SJSA1 (cell line): ENCODE measurements at places on chromosomes 2 and 18. TPM values are rescaled to one million over a fixed set of nuclear protein-coding genes. Genes with fewer than 3 reads are reported as not detected.

- peaks cover 25% of the 10 kb centered on the region for H3K4me1 ChIP-seq
- DNase-seq: peak; percentile 27
- no peaks in the 10 kb centered on the region for H3K36me3 ChIP-seq
Measured at GRCh38 chr2:238948765-238949641, 101.1 kb downstream of the TWIST2 start.

DNA sequence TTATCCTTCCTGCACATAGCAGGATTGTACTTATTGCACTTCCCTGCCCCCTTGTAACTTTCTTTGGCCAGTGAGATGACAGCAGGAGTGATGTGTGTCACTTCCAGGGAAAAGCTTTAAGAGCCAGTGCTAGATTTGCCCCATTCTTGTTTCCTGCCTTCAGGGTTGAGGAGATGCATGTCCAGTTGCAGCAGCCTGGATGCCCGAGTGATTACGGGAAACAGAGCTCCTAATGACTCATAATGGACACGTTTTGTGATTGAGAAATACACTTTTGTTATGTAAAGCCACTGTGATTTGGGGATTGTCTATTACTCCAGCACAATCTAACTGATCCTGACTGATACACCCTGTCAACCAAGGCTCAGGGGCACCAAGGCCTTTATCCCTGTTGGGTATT lies 5.0 kb upstream of the TET3 start:
- no peaks in the 10 kb centered on the region for H3K27me3 ChIP-seq
- H3K36me3 ChIP-seq: no peaks in the 10 kb centered on the region
- peaks cover 25% of the 10 kb centered on the region for H3K4me1 ChIP-seq
- no peak overlapping the region for H3K4me3 ChIP-seq

GRCh38 chr2:215188078-215188477 lies 49.7 kb upstream of the ABCA12 start:
- peak; percentile 33 for DNase-seq
- H3K27me3 ChIP-seq: no peaks in the 10 kb centered on the region
- H3K27ac ChIP-seq: no peak overlapping the region

DNA sequence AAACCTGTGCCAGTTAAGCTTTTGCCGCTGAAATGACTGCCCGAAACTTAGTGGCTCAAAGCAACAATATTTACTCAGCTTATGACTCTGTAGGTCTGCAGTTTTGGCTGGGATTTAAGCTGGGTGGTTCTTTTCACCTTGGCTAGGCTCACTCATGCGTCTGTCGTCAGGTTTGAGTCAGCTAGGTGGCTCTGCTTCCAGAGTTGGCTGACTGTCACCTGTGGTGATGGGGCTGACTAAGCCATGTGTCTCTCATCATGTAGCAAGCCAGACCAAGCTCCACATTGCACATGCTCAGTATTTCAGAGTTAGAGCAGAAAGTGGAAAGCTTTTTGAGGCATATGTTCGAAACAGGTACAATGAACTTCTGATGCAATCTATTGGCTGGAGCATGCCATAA lies 354.8 kb downstream of the MEIS1 start:
- no peak overlapping the region for H3K27ac ChIP-seq
- no peak for DNase-seq
- no peaks in the 10 kb centered on the region for H3K27me3 ChIP-seq
- no peak overlapping the region for H3K4me3 ChIP-seq
- peaks cover 13% of the 10 kb centered on the region for H3K4me1 ChIP-seq

DNA sequence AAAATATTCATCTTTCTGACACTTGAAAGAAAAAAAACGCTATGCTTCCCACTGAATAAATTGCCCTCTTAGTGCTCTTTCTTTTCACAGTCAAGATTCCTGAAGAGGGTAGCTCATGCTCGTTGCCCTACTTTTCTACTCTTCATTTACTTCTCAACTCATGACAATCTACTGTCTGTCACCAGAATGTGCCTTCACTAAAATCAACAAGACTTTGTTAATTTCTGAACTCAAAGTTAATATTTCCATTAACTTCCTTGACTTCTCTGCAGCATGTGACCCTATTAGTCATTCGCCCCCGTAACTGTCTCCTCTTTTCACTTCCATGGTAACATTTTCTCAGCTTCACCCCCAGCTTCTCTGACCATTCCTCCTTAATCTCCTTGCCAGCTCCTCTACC lies 98.9 kb upstream of the MAPRE2 start:
- no peak overlapping the region for H3K27ac ChIP-seq
- peaks cover 1% of the 10 kb centered on the region for H3K4me1 ChIP-seq
- H3K36me3 ChIP-seq: no peaks in the 10 kb centered on the region

- H3K27ac ChIP-seq: no peak overlapping the region
- DNase-seq: no peak
- H3K36me3 ChIP-seq: peaks cover 4% of the 10 kb centered on the region; the same call in 1 of the 2 replicates
- no peaks in the 10 kb centered on the region for H3K27me3 ChIP-seq
- no peak overlapping the region for H3K4me3 ChIP-seq
Measured at GRCh38 chr2:32067549-32067948, 4.2 kb downstream of the SPAST start.

GRCh38 chr2:226875438-226876225 lies 39.8 kb downstream of the RHBDD1 start:
- H3K36me3 ChIP-seq: no peaks in the 10 kb centered on the region
- no peak overlapping the region for H3K4me3 ChIP-seq
- DNase-seq: no peak
- H3K4me1 ChIP-seq: 0 out of 2 replicates have a peak, but pooled peaks cover 4% of the 10 kb centered on the region
- H3K27me3 ChIP-seq: no peaks in the 10 kb centered on the region

DNA sequence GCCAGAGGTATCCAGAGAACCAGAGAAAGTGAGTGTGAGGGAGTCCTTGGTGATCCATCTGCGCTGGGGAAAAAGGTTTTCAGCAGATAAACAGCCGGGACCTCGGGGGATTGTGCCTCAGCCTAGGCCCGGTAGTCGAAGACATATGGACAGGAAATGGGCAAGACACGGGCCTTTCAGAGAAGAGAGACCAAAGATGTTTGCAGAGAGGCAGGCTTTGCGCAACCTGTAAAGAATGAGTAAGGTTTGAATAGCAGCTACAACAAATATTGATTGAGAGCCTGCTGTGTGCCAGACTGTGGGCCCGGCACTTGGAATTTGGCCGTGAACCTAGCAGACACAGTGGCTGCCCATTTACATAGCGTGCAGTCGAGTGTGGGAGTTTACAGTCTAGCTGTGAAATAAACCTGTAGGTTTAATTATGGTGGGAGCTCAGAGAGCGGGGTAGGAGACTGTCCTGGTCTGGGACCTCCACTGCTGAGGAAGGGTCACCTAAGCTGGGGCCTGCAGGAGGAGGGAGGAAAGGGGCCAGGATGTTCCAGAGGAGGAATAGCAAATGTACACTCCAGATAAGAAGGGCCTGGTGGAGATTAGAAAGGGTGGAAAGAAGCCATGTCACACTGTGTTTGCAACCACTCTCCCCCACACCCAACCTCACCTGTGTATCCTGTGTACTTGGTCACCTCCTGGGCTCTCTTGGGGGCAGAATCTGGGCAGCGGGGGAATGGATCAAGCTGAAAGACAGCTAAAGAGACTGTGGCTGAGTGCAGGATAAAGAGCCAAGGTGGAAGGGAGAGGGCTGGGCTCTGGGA lies 3.0 kb downstream of the SH2D6 start:
- no peak for DNase-seq
- H3K4me1 ChIP-seq: peaks cover 21% of the 10 kb centered on the region
- no peaks in the 10 kb centered on the region for H3K36me3 ChIP-seq
- no peak overlapping the region for H3K4me3 ChIP-seq
- no peaks in the 10 kb centered on the region for H3K27me3 ChIP-seq

DNA sequence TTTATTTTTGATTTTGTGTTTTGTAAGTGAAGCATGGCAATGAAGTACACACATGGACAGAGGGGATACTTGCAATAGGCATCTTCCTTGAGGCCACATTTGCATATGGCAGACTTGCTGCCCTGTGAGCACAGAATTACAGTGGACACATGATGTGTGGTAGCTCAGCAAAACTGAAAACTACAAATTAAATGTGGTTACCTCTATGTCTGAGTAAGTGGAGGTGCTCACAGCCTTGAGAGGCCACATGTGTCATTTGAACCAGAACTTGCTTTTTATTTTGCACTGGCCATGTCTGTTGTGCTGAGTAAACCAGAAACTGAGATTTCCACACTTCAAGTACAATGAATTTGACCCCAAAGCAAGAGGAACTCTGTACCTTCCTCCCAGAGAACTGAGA lies 998.5 kb upstream of the NXPH2 start:
- H3K4me1 ChIP-seq: no peaks in the 10 kb centered on the region
- DNase-seq: no peak
- H3K27me3 ChIP-seq: no peaks in the 10 kb centered on the region
- no peak overlapping the region for H3K27ac ChIP-seq
- no peak overlapping the region for H3K4me3 ChIP-seq

- no peaks in the 10 kb centered on the region for H3K36me3 ChIP-seq
- no peaks in the 10 kb centered on the region for H3K4me1 ChIP-seq
- no peak overlapping the region for H3K27ac ChIP-seq
- H3K4me3 ChIP-seq: no peak overlapping the region
- H3K27me3 ChIP-seq: no peaks in the 10 kb centered on the region
Measured at GRCh38 chr2:58350484-58350883, 109.4 kb upstream of the FANCL start.

- H3K4me1 ChIP-seq: no peaks in the 10 kb centered on the region
- H3K36me3 ChIP-seq: no peaks in the 10 kb centered on the region
- H3K27ac ChIP-seq: no peak overlapping the region
- no peak for DNase-seq
Measured at GRCh38 chr2:57570961-57571360, 475.6 kb upstream of the VRK2 start.

The COQ10B gene
- total RNA-seq: 42.9 and 60.9 TPM in 2 replicates

The MYO7B gene
- total RNA-seq: 1.2 and 1.8 TPM in 2 replicates

The OSGEPL1 gene
- 10.5 and 15.9 TPM in 2 replicates for total RNA-seq

The M1AP gene
- total RNA-seq: not detected in 2 replicates

The RAB6C gene
- total RNA-seq: not detected in 2 replicates

The IL1RL1 gene
- not detected in 2 replicates for total RNA-seq
